ENCODE measurements at places on chromosomes 12 and 14.

GRCh38 chr14:21940887-21941856, 267.6 kb upstream of the OR4E1 start:
- no peak for DNase-seq

DNA sequence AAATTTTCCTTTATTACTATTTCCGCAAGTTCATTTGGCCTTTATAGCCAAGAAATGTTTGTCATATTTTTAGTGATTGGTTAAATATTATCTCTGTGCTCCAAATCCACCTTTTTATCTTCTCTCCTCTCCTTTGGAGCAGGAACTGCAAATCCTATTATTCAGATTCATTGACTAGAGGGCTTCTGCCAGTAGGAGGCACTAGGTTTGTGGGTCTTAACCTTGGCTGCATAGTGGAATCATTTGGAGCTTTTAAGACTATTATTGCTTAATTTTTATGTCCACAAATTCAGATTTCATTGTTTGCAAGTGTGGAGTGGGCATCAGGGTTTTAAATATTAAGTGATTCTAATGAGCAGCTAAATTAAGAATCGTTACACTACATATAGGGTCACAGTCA, 75.3 kb upstream of the SYT10 start:
- DNase-seq: no peak

GRCh38 chr12:72570601-72571000, 298.4 kb downstream of the TRHDE start:
- DNase-seq: no peak

DNA sequence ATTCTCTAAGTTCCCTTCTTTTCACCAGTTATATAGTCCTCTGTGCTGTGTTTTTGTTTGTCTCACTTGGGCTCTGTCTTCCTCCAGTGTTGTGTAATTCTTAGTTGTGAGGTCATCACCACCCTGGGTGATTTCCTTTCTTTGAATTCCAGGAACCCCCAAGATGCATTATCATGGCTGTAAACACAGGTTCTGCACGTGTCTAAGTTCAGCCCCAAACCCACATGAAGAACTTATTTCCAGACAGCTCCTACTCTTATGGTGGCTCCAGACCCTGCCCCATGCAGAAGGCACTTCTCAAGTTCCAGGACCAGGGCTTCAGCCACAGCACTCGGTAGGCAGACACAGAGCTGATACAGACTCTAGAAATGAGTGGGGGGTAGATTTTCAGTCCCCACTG, 560.5 kb downstream of the BCL11B start:
- no peak for DNase-seq

- DNase-seq: no peak
These were observed 80.0 kb upstream of the SLC8A3 start for GRCh38 chr14:70268760-70269159.

- no peak for DNase-seq
These were observed 136.3 kb upstream of the PZP start for GRCh38 chr12:9344541-9344940.

GRCh38 chr14:59919570-59920377, at the start of gene LRRC9:
LRRC9 (plus strand) TSS chr14:59920144.
- DNase-seq: no peak

- no peak for DNase-seq
These were observed 72.8 kb downstream of the TNFAIP2 start for GRCh38 chr14:103195828-103196615.

DNA sequence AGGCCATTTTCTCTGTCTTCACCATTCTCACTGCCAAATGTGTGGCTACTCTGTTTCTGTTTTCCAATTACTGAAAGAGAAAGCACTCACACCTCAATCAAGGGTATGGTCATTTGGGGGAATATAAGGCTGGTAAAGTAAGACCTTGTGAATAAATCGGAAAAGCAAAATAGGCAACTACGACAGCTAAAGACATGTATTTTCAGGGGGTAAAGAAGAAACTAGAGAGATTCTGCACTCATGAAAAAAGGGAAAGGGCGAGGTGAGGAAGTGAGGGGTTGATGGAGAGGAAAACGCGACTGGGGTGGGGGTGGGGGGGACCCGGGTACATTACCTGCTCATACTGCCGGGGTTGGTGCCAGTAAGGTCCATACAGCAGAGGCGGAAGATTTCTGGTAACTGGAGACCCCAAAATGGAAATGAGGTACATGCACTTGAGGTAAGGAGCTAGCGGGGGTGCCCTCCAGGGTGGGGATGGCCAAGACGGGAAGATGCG, 19.3 kb downstream of the CHD8 start:
- DNase-seq: no peak

DNA sequence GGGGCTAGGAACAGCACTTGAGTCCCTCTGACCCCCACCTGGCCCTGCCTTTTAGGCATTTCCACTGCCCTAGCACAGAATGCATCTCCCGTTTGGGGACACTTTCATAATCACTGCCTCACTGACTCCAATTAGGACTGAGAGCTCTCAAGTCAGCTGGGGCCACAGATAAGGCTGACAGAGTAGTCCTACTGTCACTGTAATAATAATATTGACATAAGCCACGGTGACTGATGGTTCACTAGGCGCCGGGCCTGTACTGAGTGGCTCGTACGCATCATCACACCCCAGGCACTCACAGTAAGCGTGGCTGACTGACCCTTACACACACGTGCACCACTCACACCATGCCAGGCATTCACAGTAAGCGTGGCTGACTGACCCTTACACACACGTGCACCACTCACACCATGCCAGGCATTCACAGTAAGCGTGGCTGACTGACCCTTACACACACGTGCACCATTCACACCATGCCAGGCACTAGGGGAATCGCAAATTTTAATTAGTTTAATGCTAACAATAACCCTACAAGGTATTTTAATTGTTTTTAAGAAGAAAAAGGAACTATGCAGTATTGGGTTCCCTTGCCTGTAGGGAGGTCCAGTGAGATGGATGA, 87.7 kb downstream of the CHGA start:
- DNase-seq: no peak

DNA sequence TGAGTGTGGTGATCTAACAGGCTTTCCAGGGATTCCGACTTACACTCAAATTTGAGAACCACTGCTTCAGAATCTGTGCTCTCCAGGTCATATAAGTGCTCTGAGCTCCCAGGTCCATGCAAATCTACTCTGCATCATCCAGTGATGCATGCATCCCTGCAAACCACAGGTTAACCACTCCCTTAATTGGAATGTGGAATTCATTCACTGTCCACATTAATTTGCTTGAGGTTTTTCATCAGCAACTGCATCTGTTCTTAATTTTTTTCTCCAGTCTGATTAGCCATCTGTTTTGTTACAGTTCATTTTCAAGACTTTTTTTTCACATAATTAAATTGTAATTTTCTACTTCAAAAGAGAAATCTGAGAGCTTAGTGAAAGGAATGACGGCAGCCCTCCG, 43.4 kb upstream of the RIN3 start:
- DNase-seq: no peak

GRCh38 chr12:71440345-71440762, 756 bp downstream of the LGR5 start:
- DNase-seq: no peak

- DNase-seq: no peak
These were observed 147.0 kb upstream of the NOS1 start for GRCh38 chr12:117508468-117508867.

- no peak for DNase-seq
These were observed 176.7 kb downstream of the KLHL28 start for GRCh38 chr14:44785096-44785495.

GRCh38 chr14:78519863-78520262, 349.7 kb downstream of the NRXN3 start:
- DNase-seq: no peak

- DNase-seq: no peak
These were observed 1.7 kb downstream of the USP44 start for GRCh38 chr12:95549392-95550084.
